IPS-NIHi11 (cell line): ENCODE measurements at places on chromosomes 4 and X.

GRCh38 chrX:114162068-114162735 is 421.7 kb upstream of the HTR2C start:
- DNase-seq, result peak; percentile 19

- DNase-seq, result no peak
These were observed 109.9 kb downstream of the AFF1 start for GRCh38 chr4:87044511-87045233.

GRCh38 chr4:66687459-66687858 is 857.8 kb downstream of the CENPC start:
- no peak for DNase-seq

DNA sequence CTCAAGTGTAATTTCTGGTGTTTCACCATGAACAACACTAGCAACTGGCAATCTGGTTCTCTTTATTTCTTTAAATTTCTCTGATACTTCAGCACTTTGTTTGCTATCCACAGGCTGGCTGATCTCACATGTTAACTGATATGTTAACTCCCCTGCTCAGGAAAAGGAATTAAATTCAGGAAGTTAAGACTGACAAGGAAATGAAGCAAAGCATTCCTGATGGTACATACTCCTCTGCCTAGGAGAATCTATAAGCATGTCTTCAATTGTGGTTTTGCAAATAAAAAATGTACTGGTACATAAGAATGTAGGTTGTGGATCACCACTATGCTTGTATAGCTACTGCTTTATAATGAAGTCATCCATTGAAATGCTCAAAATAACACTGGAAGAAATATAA is 1119.2 kb upstream of the INTU start:
- DNase-seq, result no peak

DNA sequence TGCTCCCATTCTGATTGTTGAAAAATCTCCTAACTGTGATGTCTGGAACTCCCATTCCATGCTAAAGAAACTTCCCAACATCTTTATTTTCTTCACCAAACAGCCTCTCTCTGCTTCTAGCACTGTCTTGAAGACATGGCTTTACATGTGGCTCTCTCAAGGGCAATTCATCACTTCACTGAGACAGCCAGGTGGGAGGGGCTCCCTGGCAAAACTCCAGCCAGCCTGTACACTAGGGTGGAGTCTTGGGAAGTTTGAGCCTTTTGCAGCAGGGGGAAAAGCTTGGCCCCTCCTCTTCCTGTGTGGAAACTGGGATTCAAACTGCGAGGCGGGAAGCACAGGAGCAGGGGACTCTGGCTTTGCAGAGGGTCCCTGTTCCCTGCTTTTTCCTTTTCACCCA is 130.5 kb upstream of the TTC29 start:
- no peak for DNase-seq

DNA sequence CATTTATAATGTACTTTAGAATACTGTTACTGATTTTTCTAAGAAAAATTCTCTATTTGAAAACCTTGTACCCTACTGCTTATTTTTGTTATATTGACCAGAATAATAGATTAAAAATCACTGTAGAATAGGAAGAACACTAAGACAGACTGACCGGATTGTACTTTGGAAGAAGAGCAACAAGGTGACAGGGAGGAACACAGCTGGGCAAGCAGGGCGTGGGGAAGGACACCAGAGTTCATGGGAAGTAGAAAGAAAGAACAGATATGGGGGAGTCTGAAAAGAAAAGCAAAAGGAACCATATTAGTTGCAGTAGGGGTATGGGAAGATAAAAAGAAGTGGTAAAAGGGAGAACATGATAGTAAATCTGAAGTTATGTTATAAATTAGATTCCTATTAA is 38.6 kb downstream of the TXK start:
- DNase-seq, result no peak

- no peak for DNase-seq
These were observed 39.5 kb downstream of the SPINK2 start for GRCh38 chr4:56782019-56782418.

GRCh38 chr4:2104556-2105345 is 45.6 kb downstream of the NAT8L start:
- DNase-seq, result no peak

GRCh38 chr4:173685831-173686210 is 155.8 kb upstream of the HAND2 start:
- DNase-seq, result no peak

GRCh38 chrX:153603131-153603656 is 4.3 kb upstream of the CCNQ start:
- no peak for DNase-seq

DNA sequence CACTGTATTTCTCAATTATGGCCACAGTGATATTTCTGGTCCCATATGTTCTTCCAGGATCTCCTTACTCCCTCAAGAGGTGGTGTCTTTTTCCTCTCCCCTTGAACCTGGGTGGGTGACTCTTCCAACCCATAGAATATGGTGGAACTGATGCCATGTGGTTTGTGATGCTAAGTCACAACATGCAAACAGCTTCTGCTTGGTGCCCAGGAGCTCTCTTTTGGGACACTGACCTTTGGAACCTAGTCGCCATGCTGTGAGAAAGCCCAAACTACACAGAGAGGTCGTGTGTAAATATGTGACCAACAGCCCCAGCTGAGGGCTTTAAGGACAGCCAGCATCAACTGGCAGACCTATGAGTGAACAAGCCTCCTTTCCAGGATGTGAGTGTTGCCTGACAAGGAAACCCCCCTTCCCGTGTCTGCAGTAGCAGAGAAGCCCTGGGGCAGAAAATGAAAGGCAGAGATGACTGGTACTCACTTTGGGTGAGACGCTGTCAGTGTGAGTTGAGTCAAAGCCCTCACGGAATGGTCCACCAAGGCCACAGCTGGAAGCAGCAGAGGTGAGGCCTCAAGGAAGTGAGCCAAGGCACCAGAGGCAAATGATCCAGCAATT is 223.4 kb downstream of the BCOR start:
- DNase-seq, result no peak

GRCh38 chr4:61068745-61069144 is 131.4 kb upstream of the ADGRL3 start:
- no peak for DNase-seq

- peak; percentile 87 for DNase-seq
These were observed at the start of gene GTPBP6 for GRCh38 chrX:318739-319578. TSS of gene GTPBP6 (minus strand) at chrX:318796. CDS start at chrX:318787, 9 bp downstream.

- DNase-seq, result no peak
These were observed 296.3 kb upstream of the ATOH1 start for GRCh38 chr4:93532234-93532633.

GRCh38 chr4:5783486-5783885 is 72.5 kb downstream of the EVC start:
- DNase-seq, result no peak

DNA sequence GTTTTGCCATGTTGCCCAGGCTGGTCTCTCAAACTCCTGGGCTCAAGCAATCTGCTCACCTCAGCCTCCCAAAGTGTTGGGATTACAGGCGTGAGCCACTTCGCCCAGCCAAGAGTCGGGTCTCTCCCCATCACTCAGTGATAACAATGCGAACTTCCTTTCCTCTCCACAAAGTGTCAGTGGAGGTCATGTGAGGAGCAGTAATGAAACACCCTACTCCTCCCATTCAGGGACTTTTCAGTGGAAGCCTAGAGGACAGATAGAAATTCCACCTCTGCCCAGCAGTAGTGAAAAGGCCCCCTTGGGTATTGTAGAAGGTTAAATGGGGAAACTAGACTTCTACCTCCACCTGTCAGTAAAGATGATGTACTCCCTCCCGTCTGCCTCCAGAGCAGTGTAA is 141.9 kb upstream of the STK26 start:
- DNase-seq, result peak; percentile 4

DNA sequence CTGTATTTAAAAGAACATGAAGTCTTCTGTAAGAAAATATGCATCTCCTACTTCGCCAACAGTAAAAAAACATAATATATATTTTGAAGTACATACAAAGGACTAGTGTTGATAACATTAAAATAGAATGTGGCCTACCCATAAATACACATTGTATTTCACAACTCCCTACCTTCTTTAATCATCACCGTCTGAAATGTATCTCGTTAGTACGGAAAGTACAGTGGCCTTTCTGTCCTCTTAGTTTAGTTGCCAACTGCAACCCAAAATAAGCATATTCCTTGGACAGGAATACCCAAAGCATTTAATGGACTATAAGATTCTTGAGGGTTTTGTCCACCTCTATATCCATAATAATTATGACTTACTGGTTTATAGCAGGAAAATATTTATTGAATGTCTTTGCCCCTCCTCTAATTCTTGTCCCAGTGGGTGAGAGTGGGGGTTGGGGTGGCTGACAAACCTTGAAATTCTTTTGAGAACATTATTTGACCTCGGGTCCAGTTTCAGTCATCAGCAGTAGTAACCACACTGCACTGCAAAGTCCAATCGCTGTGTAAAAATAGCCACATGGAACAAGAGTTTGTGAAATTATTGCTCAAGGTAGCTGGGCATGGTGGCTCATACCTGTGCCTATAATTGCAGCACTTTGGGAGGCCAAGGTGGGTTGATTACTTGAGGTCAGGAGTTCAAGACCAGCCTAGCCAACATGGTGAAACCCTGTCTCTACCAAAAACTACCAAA is 474.5 kb downstream of the KLHL13 start:
- DNase-seq, result no peak

- DNase-seq, result no peak
These were observed 123.6 kb downstream of the MGST2 start for GRCh38 chr4:139789096-139789654.

GRCh38 chr4:15270201-15270600 is 157.6 kb upstream of the C1QTNF7 start:
- no peak for DNase-seq

DNA sequence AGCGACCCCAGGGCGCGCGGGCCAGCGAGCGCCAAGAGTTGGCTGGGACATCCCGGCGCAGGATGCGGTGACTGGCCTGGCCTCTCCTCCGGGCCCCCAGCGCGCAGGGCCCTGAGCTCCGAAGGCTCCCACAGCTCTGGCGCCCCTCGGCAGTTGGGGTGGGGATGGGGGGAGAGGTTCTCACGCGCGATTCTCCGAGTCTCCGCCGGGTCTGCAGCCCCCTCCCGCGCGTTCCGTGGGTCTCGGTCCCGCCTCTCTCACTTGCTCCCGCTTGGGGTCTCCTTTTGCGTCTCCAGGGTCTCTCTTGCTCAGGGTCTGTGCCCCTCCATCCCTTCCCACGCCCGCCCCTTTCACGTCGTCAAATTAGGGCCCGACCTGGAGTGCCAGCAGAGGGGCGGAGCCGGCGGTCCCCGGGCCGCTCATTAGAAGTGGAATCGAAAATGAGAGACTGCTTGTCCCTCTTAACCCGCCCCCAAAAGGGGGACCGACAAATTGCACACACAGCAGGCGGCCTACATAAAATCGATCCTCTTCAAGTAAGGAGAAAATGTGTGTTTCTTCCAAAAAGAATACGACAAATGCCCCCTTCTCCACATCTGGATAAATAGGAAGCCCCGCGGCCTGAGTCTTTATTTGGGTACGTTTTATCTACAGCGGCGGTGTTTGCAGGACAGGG is 877 bp upstream of the NKX1-1 start:
- peak; percentile 10 for DNase-seq

DNA sequence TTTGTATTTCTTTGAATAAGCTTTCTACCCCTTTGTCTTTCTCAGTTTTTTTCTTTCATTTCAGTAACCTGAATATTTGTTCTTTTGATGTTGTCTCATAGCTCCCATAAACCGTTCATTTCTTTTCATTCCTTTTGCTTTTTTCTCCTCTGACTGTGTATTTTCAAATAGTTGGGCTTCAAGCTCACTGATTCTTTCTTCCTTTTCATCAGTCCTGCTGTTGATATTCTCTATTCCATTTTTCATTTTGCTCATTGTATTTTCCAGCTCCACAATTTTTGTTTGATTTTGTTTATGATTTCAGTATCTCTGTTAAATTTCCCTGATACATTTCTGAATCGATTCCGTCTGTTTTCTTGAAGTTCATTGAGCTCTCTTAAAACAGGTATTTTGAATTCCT is 129.6 kb upstream of the NUDT6 start:
- no peak for DNase-seq

GRCh38 chr4:23881052-23881501 is 8.8 kb downstream of the PPARGC1A start:
- DNase-seq, result no peak

DNA sequence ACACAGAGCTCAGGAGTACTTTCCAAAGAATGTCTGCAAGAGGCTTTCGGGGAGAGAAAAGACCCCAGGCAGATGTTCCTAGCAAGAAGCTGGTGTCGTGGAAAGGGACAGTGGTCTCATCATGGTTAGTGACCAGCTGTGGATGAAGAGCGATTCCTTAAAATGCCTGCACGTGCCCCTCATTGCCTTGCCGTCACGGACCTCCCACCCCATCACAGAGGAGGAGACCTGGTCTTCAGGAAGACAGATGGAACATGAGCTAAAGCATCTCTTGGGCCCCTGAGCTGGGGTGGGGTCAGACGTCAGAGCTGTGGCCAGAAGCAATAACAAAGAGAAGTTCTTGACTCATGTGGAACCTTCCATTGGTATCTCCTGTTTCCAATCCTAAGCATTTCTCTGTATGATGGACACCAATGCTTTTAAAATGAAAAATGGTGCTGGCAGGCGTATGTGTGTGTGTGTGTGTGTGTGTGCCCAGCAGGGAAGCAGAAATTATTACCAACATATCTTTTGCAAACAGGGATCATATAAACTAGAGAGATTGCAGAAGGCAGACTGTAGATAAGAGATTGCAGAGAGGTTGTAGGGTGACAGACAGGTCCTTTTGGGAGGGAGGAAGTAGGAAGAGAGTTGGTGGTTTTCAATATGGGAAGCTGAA is 25.2 kb upstream of the ASMTL start:
- DNase-seq, result no peak

DNA sequence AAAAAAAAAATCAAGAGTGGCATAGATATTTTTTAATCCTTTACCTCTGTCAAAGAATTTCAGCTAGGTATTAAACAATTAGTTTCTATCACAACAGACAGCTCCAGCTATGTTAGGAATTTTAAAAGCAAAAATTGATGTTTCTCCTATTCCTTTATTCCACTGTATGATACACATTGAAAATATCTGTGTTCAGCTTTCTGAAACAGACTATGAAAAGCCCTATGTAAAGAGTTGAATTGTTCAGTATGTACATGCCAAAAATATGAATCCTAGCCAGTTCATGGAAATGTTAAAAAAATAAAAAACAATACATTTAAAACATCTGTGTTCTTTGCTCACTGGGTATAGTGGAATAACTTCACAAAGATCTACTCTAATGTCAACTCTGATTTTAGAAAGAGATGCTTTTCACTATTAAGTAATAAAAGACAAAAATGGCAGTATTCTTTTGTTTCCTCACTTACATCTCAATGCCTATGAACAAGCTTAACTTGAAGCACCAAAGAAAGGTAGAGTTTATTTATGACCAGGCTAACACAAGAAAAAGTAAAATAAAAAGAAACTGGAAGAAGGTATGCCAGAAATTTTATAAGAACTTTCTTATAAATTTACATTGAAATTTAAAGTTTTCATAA is 32.1 kb downstream of the FBXW7 start:
- no peak for DNase-seq
